Effector memory CD4-positive, alpha-beta T cell (primary cell): ENCODE measurements at places on chromosomes 13 and 19.
A peak's percentile ranks its signal among the peaks of the same experiment; 100 is the strongest.

- no peak for DNase-seq
These were observed 15.3 kb downstream of the FPR3 start for GRCh38 chr19:51810223-51810622.

DNA sequence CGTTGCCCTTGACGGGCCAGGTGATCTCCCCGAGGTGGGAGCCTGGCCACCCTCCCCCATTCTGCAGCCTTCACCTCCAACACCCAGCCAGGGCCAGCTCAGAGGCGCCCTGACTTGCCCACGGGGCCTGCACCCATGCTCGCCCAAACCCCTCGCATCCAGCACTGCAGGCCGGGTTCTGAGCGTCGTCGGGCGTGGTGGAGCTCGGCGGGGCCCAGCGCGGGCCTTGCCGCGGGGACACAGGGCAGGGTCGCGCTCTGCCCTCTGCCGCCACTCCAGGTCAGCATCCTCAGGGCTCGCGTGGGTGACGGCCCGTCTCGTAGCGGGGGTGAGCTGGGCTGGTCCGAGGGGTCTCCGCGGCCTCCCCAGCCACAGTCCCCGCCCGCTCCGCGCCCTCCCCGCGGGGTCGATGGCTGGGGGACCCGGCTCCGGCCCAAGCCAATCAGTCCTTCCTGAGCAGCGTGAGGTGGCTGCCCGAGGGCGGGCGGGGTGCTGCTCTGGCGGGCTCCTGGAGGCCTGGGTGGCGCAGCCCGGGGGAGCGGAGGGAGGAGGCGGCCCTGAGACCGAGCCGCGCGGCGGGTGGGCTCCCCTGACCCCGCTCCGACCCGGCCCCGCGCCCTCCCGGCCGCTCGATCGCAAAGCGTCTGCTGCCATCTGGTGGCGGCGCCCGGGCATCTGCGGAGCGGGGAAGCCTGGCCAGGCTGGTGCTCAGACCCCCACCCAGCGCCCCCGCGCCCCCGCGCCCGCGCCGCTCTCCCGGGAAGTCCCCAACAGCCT, 61.4 kb downstream of the CCNE1 start:
- DNase-seq, result peak; percentile 37

- no peak for DNase-seq
These were observed 832.0 kb upstream of the SLITRK5 start for GRCh38 chr13:86839221-86839620.

- DNase-seq, result no peak
These were observed 130.1 kb downstream of the ZDHHC20 start for GRCh38 chr13:21328836-21329477.

DNA sequence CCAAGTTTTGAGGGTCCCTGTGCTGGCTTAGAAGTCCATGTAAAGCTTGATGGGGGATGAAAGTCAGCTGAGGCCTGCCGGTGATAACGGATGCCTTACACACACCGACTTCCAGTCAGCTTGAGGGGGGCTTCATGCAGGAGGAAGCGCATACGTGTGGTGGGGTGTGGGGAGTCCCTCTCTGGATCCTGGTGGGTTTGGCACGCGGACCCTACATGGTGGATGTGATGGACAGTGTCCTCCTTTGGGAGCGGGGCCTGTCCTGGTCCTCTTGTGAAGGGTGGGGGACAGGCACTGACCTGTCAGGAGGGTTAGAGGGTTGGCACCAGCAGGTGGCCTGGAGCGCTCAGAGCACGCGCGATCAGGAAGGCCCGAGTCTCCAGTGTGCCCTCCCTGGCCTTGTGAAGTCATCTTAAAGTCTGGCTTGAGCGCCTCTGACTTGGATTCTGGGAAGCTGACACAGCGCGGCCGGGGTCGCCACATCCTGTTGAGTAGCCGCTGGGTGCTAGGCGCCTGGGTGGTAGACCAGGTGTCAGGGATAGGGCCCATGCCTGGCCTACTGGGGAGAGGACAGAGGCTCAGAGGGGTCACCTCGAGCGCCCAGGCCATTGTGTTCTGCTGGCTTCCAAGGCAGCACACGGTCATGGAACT, 2.9 kb downstream of the DAZAP1 start:
- DNase-seq, result no peak
